Left renal pelvis (tissue), 4 donors: ENCODE measurements at places on chromosomes 6 and 20. TPM values are rescaled to one million over a fixed set of nuclear protein-coding genes. Genes with fewer than 3 reads are reported as not detected.

DNA sequence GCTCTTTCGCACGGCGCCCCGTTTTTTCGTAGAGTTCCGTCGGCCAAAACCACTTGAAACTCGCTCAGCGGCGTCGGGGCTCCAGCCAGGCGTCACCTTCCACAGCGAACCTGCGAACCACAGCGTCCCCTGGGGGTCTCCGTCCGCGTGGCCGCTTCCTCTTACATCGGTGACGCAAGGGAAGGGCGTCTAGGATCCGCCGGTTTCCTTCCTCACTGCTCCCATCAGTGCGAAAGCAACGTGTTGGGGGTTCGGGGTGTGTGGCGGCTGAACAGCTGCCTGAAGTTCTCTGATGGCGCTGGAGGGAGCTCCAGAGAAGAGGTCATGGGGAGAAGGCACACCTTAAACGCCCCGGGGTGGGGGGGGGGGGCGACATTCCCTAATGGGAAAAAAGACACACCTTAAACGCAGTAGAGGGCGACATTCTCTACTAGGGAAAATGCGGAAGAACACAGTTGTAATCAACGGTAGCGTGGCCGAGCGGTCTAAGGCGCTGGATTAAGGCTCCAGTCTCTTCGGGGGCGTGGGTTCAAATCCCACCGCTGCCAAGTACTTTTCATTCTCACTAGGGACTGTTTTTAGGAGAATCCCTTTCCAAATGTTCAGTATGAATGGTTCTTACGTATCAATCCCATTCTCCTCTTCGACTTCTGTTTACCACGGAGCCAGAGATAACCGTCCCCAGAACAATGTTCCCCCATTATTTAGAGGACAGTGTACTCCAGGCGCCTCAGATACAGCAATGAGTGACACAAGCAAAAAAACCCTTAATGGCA lies 16.4 kb downstream of the ZNF311 start:
- no peak for DNase-seq

DNA sequence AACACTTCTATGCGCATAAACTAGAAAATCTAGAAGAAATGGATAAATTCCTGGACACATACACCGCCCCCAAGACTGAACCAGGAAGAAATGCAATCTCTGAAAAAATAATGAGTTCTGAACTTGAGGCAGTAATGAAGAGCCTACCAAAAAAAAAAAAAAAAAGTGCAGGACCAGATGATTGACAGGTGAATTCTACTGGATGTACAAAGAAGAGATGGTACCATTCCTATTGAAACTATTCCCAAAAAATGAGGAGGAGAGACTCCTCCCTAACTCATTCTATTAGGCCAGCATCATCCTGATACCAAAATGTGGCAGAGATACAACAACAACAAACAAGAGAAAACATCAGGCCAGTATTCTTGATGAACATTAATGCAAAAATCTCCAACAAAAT lies 22.7 kb downstream of the HLA-C start:
- no peak for DNase-seq

DNA sequence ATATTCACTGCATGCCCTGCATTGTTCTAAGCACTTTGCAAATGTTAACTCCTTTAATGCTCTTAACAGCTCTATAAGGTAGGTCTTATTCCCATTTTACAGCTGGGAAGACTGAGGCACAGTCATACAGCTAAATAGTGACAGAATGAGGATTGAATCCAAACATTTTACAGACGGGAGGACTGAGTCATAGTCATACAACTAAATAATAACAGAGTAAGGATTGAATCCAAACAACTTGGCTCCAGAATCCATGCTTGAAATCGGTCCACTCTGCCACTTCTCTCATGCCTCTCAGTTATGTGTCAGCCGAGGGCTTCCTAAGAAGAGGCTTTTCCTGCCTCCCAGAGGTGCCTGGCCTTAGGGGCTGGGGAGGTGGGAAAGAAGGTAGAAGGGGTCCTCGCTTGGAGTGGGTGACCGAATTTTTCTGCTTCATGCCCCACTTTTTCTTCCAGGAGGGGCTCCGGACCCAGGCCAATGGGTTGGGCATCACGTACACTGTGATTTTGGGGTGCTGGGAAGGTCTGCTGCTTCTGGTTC lies 137.4 kb upstream of the RNF24 start:
- no peak for DNase-seq

The OLIG3 gene
- polyA plus RNA-seq: not detected
